ENCODE measurements at places on chromosomes 7 and 10. TPM values are rescaled to one million over a fixed set of nuclear protein-coding genes. Genes with fewer than 3 reads are reported as not detected.

GRCh38 chr7:3243680-3244079 is 57.4 kb upstream of the SDK1 start:
- no peak overlapping the region for H3K4me3 ChIP-seq
- peak overlapping the region; percentile 20 for H3K27ac ChIP-seq

GRCh38 chr10:69389827-69390490 is 26.8 kb downstream of the TACR2 start:
- H3K27ac ChIP-seq = no peak overlapping the region
- no peaks in the 10 kb centered on the region for H3K36me3 ChIP-seq
- H3K27me3 ChIP-seq = no peaks in the 10 kb centered on the region
- H3K4me3 ChIP-seq = no peak overlapping the region
- no peak for DNase-seq

GRCh38 chr10:28790146-28790545 is 112.8 kb downstream of the BAMBI start:
- no peak overlapping the region for H3K4me3 ChIP-seq
- peaks cover 6% of the 10 kb centered on the region for H3K4me1 ChIP-seq
- no peak overlapping the region for H3K27ac ChIP-seq
- no peak for DNase-seq
- no peaks in the 10 kb centered on the region for H3K36me3 ChIP-seq

PON1 gene
- total RNA-seq = not detected

FGFBP3 gene
- total RNA-seq = 3.3 TPM

DNA sequence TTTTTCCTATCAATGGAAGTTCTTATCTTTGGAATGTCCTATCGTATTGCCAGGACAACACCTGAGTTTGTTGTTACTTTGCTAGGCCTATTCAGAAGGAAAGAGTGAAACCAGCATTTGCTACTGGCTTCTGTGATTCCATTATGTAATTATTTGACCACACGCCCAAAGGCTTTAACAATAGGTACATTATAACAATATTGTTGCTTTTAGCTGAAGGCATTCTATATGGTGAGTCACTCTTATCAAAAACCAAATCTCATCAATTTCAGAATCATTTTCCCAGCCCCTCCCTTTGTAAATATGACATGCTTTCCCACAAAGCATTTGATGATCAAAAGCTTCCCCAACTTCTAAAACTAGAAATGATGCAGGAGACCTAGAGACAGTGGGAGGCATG is 294.4 kb upstream of the NEBL start:
- H3K27me3 ChIP-seq = no peaks in the 10 kb centered on the region
- no peaks in the 10 kb centered on the region for H3K36me3 ChIP-seq
- peak overlapping the region; percentile 2 for H3K27ac ChIP-seq
- peaks cover 19% of the 10 kb centered on the region for H3K4me1 ChIP-seq
- DNase-seq = no peak
- H3K4me3 ChIP-seq = no peak overlapping the region

- no peaks in the 10 kb centered on the region for H3K4me1 ChIP-seq
- no peaks in the 10 kb centered on the region for H3K27me3 ChIP-seq
- no peaks in the 10 kb centered on the region for H3K36me3 ChIP-seq
- no peak overlapping the region for H3K4me3 ChIP-seq
- H3K27ac ChIP-seq = no peak overlapping the region
- no peak for DNase-seq
Measured at GRCh38 chr10:59631882-59632807, 77.5 kb downstream of the SLC16A9 start.

- no peaks in the 10 kb centered on the region for H3K27me3 ChIP-seq
- H3K36me3 ChIP-seq = no peaks in the 10 kb centered on the region
- no peak overlapping the region for H3K27ac ChIP-seq
Measured at GRCh38 chr7:155461631-155462030, 3.7 kb downstream of the EN2 start.

IGFBP3 gene
- total RNA-seq = 3.3 TPM

- H3K36me3 ChIP-seq = peaks cover 2% of the 10 kb centered on the region
- H3K27ac ChIP-seq = no peak overlapping the region
- no peaks in the 10 kb centered on the region for H3K27me3 ChIP-seq
- H3K4me1 ChIP-seq = peaks cover 4% of the 10 kb centered on the region
Measured at GRCh38 chr10:72176701-72177100, 39.1 kb upstream of the ANAPC16 start.

DNA sequence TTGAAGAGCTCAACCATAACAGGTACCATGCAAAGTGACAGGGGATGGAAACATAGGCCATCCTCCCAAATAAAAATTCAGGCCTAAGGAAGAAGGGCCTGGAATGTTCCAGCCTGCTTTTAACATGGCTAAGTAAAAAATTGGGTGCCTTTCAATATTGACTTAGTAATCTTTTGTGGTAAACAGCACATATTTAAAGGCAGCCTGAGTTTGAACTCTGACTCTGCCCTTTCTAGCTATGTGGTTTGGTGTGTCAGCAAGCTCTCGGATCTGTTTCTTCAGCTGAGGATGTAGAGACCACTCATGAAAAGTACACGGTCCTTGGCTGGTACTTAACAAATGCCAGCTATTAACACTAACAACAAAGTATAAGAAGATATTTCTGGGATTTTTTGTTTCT is 191.8 kb upstream of the CDCA7L start:
- DNase-seq = no peak
- no peak overlapping the region for H3K4me3 ChIP-seq
- H3K27ac ChIP-seq = no peak overlapping the region
- H3K4me1 ChIP-seq = peaks cover 7% of the 10 kb centered on the region
- peaks cover 3% of the 10 kb centered on the region for H3K36me3 ChIP-seq
- no peaks in the 10 kb centered on the region for H3K27me3 ChIP-seq

DNA sequence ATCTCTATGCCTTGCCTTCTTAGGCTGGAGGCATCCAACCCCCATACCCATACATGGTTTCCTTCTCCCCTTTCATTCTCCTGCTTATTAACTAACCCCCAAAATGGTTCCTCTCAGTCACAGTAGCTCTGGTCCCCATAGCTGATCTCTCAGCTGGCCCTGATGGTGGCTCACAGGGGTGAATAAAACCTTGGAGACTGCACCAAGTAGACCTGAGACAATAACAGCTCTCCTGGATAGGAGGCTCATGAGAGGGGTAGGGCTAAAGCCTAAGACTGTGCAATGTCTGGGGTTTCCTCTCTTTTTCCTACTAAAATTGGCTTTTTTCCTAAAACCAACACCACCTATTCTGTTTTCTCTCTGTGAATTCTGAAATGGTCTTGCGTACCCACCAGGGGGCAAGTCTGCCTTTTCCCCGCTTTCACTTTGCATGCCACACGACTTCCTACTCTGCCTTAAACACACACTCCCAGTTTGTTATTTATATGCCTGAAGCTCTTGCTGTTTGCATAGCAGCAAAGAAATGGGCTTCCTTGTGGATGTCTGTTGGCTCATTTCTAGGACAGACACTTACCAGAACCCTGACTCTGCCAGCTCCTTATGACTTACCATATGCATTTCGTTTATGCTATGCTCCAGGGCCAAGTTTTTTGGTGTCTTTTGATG is 18.4 kb upstream of the PON1 start:
- no peaks in the 10 kb centered on the region for H3K4me1 ChIP-seq
- no peaks in the 10 kb centered on the region for H3K27me3 ChIP-seq
- DNase-seq = peak; percentile 34
- no peak overlapping the region for H3K4me3 ChIP-seq
- H3K36me3 ChIP-seq = no peaks in the 10 kb centered on the region

DNA sequence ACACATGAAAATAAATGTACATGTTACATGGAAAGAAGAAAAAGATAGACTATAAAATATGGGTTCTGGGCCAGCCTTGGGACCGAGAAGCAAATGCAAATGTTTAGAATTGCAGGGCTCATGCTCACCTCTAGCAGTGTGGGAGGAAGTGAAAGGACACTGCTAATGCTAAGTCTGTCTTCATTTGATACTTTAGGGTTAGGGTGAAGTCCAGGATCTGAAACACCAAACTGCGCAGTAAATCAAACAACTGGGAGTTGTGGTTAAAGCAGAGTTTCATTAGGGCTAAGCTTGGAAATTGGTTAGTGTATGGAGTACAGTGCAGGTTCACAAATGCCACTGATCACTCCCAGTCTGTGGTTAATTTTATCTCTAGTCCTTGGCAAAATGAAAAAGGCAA is 73.2 kb upstream of the PDK4 start:
- no peaks in the 10 kb centered on the region for H3K27me3 ChIP-seq
- DNase-seq = no peak
- H3K36me3 ChIP-seq = no peaks in the 10 kb centered on the region
- no peak overlapping the region for H3K4me3 ChIP-seq

GRCh38 chr7:149733924-149734790 is 39.2 kb downstream of the ZNF467 start:
- no peaks in the 10 kb centered on the region for H3K36me3 ChIP-seq
- H3K4me1 ChIP-seq = peaks cover 3% of the 10 kb centered on the region
- H3K27ac ChIP-seq = no peak overlapping the region
- H3K27me3 ChIP-seq = no peaks in the 10 kb centered on the region
- DNase-seq = no peak

DDC gene
- 75.9 TPM for total RNA-seq

GRCh38 chr7:157022681-157023588 is 12.5 kb upstream of the MNX1 start:
- H3K36me3 ChIP-seq = no peaks in the 10 kb centered on the region
- peak; percentile 49 for DNase-seq
- no peak overlapping the region for H3K4me3 ChIP-seq
- H3K27ac ChIP-seq = no peak overlapping the region

GRCh38 chr7:103636153-103636552 is 190.1 kb upstream of the SLC26A5 start:
- no peak overlapping the region for H3K27ac ChIP-seq
- peak; percentile 38 for DNase-seq
- H3K4me1 ChIP-seq = no peaks in the 10 kb centered on the region
- no peak overlapping the region for H3K4me3 ChIP-seq

SPRN gene
- not detected for total RNA-seq

FAM25G gene
- not detected for total RNA-seq

PITRM1 gene
- 80.5 TPM for total RNA-seq

GRCh38 chr7:106591146-106591545 is 69.8 kb downstream of the CCDC71L start:
- DNase-seq = no peak
- no peaks in the 10 kb centered on the region for H3K27me3 ChIP-seq
- no peak overlapping the region for H3K4me3 ChIP-seq

DNA sequence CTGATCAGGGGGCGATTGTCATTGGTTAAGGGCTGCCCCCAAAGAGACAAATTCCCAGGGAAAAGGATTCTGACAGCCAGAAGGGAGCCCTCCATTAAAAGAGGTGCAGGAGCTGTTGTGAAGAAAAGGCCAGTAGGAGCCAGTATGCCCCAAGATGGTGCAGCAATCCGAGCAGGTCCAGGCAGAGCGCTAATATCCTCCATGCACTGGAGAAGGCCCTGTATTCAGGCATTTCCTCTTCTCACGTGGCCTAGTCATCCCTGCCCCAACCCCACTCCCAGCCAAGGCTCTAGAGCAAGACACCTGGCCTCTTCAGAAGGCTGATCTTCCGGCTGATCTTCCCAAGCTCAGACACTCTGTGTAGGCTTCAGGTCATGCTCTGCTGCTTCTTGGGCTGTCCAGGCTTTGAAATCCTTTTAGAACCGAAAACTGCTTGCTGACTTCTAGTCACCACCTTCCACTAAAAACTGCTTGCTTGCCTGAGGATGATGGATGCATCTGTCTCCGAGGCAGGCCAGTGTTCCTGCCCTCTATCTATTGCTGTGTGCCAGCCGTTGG is 77.4 kb downstream of the CYP26A1 start:
- H3K27ac ChIP-seq = no peak overlapping the region
- no peaks in the 10 kb centered on the region for H3K27me3 ChIP-seq
- DNase-seq = no peak
- H3K36me3 ChIP-seq = no peaks in the 10 kb centered on the region

PTF1A gene
- not detected for total RNA-seq

DNA sequence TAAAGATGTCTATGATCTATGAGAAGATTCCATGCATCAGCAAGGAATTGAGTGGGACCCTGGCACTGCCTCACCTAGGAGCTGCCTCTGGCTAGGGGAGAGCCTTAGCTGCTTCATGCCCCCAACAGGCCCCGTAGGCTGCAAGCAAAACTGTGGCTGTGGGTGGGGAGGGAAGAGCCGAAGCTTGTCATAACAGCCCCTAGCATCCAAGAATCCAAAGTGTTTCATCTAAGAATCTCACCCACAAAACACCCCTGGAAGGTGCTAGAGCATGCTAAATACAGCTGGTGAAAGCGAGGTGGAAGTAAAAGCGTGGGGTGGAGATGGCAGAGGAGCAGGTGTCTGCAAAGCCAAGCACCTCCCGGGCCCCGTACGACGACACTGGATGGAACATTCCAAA is 87.5 kb upstream of the C1QL3 start:
- H3K36me3 ChIP-seq = no peaks in the 10 kb centered on the region
- DNase-seq = no peak
- H3K27ac ChIP-seq = no peak overlapping the region

PIP gene
- total RNA-seq = not detected

NUTM2A gene
- total RNA-seq = 0.21 TPM

GRCh38 chr10:6473901-6474370 is 106.1 kb downstream of the PRKCQ start:
- H3K27me3 ChIP-seq = no peaks in the 10 kb centered on the region
- H3K27ac ChIP-seq = no peak overlapping the region
- DNase-seq = no peak
- no peaks in the 10 kb centered on the region for H3K4me1 ChIP-seq

PRPS1L1 gene
- not detected for total RNA-seq

DNA sequence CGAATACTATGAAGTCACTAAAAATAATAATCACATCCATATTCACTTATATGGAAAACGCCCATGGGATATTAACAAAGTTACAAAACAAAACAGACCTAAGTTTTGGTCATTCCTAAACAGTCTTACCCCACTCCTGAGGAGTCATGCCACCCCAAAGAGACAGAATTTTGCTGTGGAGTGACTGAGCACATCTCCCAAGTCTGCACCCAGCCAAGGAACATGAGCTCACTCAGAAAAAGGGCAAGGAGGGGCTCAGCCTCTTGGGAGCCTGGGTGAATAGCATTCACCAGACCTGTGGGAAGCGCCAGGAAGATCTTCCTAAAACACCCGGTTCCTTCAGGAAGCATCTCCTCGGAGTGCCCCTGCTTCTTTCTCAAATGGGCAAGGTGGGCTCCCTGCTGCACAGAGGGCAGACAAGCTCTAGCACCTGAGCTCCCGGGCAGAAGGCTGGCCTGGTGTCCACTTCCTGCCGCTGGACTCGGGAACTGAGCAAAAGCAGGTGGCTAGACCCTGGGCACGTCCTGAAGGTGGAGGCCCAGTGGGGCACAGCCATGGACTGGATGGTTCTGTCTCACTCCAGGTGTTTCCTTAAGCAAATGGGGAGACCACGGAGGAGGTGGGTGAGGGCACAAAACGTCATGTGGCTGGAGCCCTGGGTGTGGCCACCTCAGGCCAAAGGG is 31.0 kb downstream of the TNS3 start:
- H3K36me3 ChIP-seq = peaks cover 7% of the 10 kb centered on the region
- H3K4me3 ChIP-seq = no peak overlapping the region
- DNase-seq = no peak
- H3K27ac ChIP-seq = peak overlapping the region; percentile 74
- no peaks in the 10 kb centered on the region for H3K27me3 ChIP-seq

SLC16A9 gene
- 0.45 TPM for total RNA-seq

GRCh38 chr7:98555403-98555802 is 61.7 kb upstream of the NPTX2 start:
- no peak for DNase-seq
- no peaks in the 10 kb centered on the region for H3K36me3 ChIP-seq
- H3K27ac ChIP-seq = no peak overlapping the region
- no peaks in the 10 kb centered on the region for H3K27me3 ChIP-seq

Data from Caco-2 (cell line).